ENCODE measurements at places on chromosomes 16 and 17.
A peak's percentile ranks its signal among the peaks of the same experiment; 100 is the strongest.

DNA sequence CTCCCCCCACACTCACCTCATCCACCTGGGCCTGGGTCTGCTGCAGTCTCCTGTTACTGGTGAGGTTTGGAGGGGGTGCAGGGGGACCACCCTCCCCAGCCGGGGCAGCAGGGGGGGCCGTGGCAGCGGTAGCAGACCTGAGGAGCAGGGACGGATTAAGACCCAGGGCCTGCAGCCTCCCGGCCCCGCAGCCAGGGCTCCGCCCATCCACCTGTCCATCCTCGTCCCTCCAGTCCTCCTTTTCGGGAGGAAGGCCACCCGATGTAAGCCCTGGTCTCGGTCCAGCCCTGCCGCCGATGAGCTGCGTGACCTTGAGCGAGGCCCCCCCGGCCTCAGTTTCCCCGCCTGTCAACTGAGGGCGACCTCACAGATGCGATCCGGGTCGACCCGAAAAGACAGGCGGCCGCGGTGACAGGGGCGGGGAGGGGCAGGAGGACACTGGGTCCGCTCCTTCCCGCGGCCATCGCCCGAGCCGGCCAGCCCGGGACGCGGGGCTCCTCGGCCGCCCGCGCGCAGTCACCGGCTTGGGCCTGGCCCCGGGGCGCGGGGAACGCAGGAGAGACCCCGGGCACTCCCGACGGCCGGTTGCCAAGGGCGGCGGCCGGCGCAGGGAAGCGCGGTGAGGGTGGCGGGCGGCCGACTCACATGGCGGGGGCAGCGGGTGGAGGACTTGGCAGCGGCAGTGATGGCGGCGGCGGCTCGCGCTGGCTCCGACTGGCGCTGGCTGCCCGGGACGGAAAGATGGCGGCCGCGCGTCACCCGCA, at the start of gene VAMP2:
Gene VAMP2, minus strand, starts transcription at position 716 of the 764 bp plus-strand sequence. Its CDS starts 69 bp downstream, at position 647.
- peaks cover 28% of the 10 kb centered on the region for H3K36me3 ChIP-seq
- H3K27ac ChIP-seq, result peak within 1 kb of the TSS; percentile 100
- H3K27me3 ChIP-seq, result no peaks in the 10 kb centered on the region
- peak within 1 kb of the TSS; percentile 100 for H3K4me3 ChIP-seq
- H3K4me1 ChIP-seq, result peaks cover 72% of the 10 kb centered on the region

DNA sequence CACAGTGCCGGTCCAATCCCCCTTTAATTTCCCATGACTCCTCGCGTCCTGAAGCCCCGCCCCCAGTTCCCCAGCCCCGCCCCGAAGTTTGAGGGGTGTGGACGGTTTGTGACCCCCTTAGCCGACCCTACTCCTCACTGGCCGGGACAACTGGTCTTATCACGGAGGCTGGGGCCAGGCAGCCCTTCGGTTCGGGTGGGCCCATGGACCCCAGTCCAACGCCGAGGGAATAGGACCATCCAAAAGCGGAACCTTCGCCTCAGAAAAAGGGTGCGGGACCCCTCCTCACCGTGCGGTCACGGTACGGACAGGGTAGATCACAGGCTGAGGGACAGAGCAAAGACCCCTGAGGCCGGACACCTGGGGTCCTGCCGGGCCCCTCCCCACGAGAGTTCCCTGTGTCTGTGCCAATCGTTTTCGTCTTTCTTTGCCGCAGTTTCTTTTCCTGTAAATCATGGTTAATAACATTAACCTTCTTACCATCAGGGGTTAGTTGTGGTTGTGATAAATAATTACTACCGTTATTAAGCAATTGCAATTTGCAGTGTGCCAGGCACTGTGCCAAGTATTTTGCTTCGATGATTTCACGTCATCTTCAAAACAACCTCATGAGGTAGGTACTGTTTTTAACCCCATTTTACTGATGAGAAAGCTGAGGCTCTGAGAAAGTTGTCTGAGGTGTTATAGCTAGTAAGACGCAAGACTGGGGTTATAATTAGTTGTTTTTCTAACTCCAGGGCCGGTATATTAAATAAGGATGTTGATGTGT, 543 bp downstream of the TMUB2 start:
- peak overlapping the region; percentile 97 for H3K27ac ChIP-seq
- peaks cover 12% of the 10 kb centered on the region for H3K36me3 ChIP-seq
- peak; percentile 75 for DNase-seq

GRCh38 chr16:80337786-80338185, 203.0 kb upstream of the DYNLRB2 start:
- peaks cover 2% of the 10 kb centered on the region for H3K27me3 ChIP-seq
- H3K36me3 ChIP-seq, result no peaks in the 10 kb centered on the region
- DNase-seq, result no peak
- no peak overlapping the region for H3K4me3 ChIP-seq
- H3K4me1 ChIP-seq, result no peaks in the 10 kb centered on the region

GRCh38 chr16:65751622-65752521, 614.6 kb upstream of the CDH5 start:
- no peaks in the 10 kb centered on the region for H3K36me3 ChIP-seq
- H3K4me3 ChIP-seq, result no peak overlapping the region
- DNase-seq, result no peak
- no peak overlapping the region for H3K27ac ChIP-seq
- no peaks in the 10 kb centered on the region for H3K4me1 ChIP-seq
- H3K27me3 ChIP-seq, result no peaks in the 10 kb centered on the region

DNA sequence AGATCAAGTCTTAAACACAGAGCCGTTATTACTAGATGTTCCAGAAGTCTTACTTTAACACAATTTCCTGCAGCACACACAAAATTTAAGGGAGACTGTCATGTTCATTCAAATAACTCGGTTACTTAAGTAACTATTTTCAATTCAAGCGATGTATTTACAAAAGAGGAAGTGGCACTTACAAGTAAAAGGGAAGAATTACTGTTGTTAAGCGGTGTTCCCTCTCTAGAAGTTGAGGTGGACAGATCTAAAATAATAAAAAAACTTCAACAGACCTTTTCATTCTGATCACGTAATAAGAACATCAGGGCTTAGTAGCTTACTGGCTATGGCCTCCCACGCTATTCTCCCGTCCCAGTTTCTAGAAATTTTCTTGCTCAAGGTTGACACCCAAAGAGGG, 26.2 kb upstream of the TXNDC11 start:
- H3K27me3 ChIP-seq, result no peaks in the 10 kb centered on the region
- H3K36me3 ChIP-seq, result peaks cover 67% of the 10 kb centered on the region
- DNase-seq, result no peak
- peak overlapping the region; percentile 56 for H3K27ac ChIP-seq
- peaks cover 5% of the 10 kb centered on the region for H3K4me1 ChIP-seq
- H3K4me3 ChIP-seq, result no peak overlapping the region
